Activated naive CD8-positive, alpha-beta T cell treated with anti-CD3 and anti-CD28 coated beads, Interleukin-2, amount 50 U/mL, for 24 hours (primary cell): ENCODE measurements at places on chromosomes 6 and 20.

DNA sequence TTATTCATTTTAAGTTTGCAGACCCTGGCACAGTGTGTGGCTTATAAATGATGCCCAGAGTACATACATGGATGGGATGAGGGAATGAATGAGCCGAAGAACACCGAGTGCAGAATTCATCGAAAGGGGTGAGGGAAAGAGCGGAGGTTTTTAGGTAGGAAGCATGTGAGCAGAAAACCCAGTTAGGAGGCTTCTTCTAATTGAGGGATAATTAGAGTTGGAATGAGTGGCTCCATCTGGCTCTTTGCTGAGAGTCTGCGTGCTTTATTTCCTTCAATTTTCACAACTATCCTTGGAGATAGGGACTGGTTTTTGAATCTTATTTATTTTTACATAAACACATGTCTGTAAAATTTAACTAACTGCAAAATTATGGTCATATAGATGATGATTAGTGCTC is 150.7 kb downstream of the DOK5 start:
- H3K27ac ChIP-seq: no peak overlapping the region
- peaks cover 7% of the 10 kb centered on the region for H3K27me3 ChIP-seq
- H3K36me3 ChIP-seq: no peaks in the 10 kb centered on the region
- no peaks in the 10 kb centered on the region for H3K4me1 ChIP-seq

- peak overlapping the region; percentile 45 for H3K4me3 ChIP-seq
- H3K4me1 ChIP-seq: peaks cover 73% of the 10 kb centered on the region
- H3K27ac ChIP-seq: peak overlapping the region; percentile 81
- H3K36me3 ChIP-seq: peaks cover 1% of the 10 kb centered on the region
- no peak for DNase-seq
- H3K27me3 ChIP-seq: no peaks in the 10 kb centered on the region
These were observed 99.3 kb upstream of the MRPS10 start for GRCh38 chr6:42316981-42317380.

DNA sequence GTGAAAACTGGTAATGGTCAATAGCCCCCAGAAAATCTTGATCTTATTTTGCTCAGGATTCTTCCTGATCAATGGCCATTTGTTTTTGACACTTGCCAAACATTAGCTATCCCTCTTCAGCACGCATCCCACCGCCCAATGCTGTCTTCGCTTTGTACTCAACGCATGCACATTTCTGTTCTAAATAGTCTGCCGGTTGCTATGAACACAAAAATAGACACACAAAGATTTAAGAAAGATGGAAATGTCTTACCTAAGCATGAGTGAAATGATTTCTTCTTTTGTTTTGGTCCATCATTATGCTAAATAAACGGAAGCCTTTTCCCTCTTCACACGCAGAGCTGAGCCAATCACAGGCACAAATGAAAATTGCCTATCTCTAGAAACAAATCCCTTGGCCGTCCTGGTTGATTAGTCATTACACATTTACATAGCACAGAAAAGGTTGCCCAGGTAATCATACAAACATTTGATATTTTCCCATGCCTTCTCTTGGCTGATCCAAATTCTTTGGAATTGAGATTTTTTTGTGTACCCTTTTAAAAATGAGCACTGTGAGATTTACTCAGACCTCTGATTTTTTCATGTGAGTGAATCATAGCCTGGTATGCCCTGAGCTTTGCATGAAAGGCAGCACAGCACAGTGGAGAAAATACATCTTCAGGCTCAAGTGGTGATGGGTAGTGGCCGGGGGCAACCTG is 70.5 kb upstream of the FAM184A start:
- H3K4me3 ChIP-seq: no peak overlapping the region
- H3K36me3 ChIP-seq: no peaks in the 10 kb centered on the region
- no peak for DNase-seq

DNA sequence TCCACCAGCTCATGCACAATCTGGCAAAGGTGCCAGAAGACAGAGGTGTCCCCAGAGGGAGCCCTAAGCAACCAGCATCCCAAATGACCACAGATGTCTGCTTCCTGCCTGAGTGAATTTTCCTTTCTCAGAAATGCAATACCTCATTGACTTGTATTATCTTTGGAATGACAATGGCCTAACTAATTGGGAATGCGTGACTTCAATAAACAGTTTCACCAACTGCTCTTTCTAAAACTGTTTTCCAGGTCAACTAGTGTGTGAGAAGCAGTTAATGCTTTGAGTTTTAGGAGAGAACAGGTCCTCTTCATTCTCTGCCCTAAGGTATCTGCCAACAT is 108.9 kb upstream of the SNX9 start:
- no peak for DNase-seq
- no peaks in the 10 kb centered on the region for H3K36me3 ChIP-seq
- peaks cover 5% of the 10 kb centered on the region for H3K4me1 ChIP-seq
- peaks cover 1% of the 10 kb centered on the region for H3K27me3 ChIP-seq
- no peak overlapping the region for H3K4me3 ChIP-seq

DNA sequence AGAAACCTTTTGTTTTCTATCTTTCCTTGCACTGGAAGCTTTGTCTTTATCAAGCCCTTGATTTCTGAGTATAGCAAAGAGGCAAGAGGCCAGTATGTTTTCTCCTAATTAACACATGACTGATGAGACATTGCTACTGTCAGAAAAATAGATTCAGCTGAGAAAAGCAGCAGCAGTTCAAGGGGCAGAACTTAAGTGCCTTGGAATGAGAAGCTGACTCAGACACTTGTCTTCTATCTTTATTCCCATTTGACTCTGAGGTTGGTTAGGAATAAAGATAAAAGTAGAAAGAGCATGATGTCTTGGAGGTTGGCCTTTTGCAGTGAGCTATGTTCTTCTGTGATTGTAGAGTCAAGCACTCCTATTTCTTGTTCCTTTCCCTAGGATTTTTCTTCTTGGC is 79.1 kb upstream of the MAN1A1 start:
- H3K36me3 ChIP-seq: no peaks in the 10 kb centered on the region
- no peaks in the 10 kb centered on the region for H3K4me1 ChIP-seq
- no peak for DNase-seq
- H3K27me3 ChIP-seq: no peaks in the 10 kb centered on the region
- H3K27ac ChIP-seq: no peak overlapping the region
- no peak overlapping the region for H3K4me3 ChIP-seq

GRCh38 chr6:146910611-146911010 is 293.6 kb upstream of the STXBP5 start:
- no peaks in the 10 kb centered on the region for H3K36me3 ChIP-seq
- H3K27me3 ChIP-seq: peaks cover 11% of the 10 kb centered on the region

- no peaks in the 10 kb centered on the region for H3K4me1 ChIP-seq
- no peak overlapping the region for H3K4me3 ChIP-seq
- DNase-seq: no peak
- no peak overlapping the region for H3K27ac ChIP-seq
- peaks cover 8% of the 10 kb centered on the region for H3K27me3 ChIP-seq
These were observed 697.2 kb upstream of the CITED2 start for GRCh38 chr6:140071601-140072062.

DNA sequence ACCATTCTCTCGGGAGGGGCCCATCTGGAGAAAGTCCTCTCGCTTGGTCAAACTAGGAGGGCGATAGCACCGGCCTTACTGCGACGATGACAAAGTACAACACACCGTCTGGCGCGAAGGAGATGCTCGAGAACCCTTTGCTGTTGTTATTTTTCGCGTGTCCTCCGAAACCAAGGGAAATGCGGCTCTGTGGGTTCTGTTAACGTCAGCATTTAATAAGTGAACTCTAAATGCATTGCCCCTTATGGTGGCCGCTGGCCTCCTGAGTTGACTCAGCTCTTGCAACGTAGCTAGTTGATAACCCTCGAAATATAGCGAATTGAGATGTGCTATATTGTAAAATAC is 577 bp upstream of the SCAND1 start:
- DNase-seq: no peak
- H3K4me1 ChIP-seq: peaks cover 20% of the 10 kb centered on the region
- peak overlapping the region; percentile 99 for H3K27ac ChIP-seq
- H3K4me3 ChIP-seq: peak overlapping the region; percentile 99

GRCh38 chr20:50050660-50051308 is 62.2 kb downstream of the UBE2V1 start:
- no peak overlapping the region for H3K27ac ChIP-seq
- H3K27me3 ChIP-seq: peaks cover 14% of the 10 kb centered on the region
- H3K4me1 ChIP-seq: peaks cover 23% of the 10 kb centered on the region
- no peak for DNase-seq
- no peaks in the 10 kb centered on the region for H3K36me3 ChIP-seq
- no peak overlapping the region for H3K4me3 ChIP-seq

- H3K4me3 ChIP-seq: no peak overlapping the region
- DNase-seq: no peak
- no peaks in the 10 kb centered on the region for H3K27me3 ChIP-seq
- no peak overlapping the region for H3K27ac ChIP-seq
- no peaks in the 10 kb centered on the region for H3K4me1 ChIP-seq
These were observed 232.3 kb downstream of the COL12A1 start for GRCh38 chr6:74973591-74973990.

DNA sequence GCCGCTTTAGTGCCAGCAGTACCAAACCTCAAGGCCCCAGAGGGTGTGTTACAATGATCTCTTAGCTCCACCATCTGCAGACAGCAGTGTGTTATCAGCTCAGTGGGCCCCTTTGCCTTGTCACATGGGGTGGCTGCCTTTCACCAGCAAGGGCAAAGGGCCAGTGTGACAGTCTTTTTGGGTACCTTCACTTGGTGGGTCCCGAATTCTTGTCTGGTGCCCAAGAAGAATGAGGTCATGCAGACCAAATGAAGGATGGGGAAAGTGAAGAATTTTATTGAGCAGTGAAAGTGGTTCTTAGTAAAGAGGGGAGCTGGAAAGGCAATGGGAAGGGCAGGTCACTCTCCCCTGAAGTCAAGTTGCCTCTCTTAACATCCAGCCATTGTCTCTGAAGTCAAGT is 2.9 kb upstream of the SMIM28 start:
- H3K4me1 ChIP-seq: peaks cover 7% of the 10 kb centered on the region
- no peaks in the 10 kb centered on the region for H3K27me3 ChIP-seq
- H3K36me3 ChIP-seq: no peaks in the 10 kb centered on the region
- no peak for DNase-seq
- H3K4me3 ChIP-seq: no peak overlapping the region

- H3K27ac ChIP-seq: no peak overlapping the region
- no peak for DNase-seq
- peaks cover 15% of the 10 kb centered on the region for H3K4me1 ChIP-seq
- no peak overlapping the region for H3K4me3 ChIP-seq
- H3K36me3 ChIP-seq: no peaks in the 10 kb centered on the region
- peaks cover 3% of the 10 kb centered on the region for H3K27me3 ChIP-seq
These were observed 95.6 kb downstream of the TOX2 start for GRCh38 chr20:44010162-44010704.

- DNase-seq: no peak
- peaks cover 4% of the 10 kb centered on the region for H3K27me3 ChIP-seq
- H3K27ac ChIP-seq: no peak overlapping the region
- no peaks in the 10 kb centered on the region for H3K36me3 ChIP-seq
- peaks cover 8% of the 10 kb centered on the region for H3K4me1 ChIP-seq
These were observed 84.3 kb upstream of the PREP start for GRCh38 chr6:105487040-105487790.

DNA sequence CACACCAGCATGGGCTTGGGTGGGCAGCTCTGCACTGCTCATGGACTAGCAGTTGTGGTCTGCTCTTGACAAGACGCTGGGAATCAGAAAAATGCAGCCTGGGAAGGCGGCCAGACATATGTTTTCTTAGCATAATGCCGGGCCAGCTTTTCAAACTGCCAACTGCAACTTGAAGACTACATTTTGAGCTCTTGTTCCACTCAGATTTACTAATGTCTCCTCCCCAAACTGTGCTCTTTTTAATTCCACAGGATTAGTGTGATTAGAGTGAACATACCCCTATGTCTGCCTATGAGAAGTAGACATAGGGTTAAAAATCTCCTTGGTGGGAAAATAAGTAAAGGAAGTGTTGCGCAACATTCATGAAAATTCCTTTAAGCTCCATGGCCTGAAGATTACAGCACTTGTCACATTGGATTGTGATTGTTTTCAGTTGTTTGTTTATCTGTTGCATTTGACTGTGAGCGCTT is 5.3 kb upstream of the FNDC1 start:
- no peak for DNase-seq
- H3K4me1 ChIP-seq: peaks cover 5% of the 10 kb centered on the region
- no peaks in the 10 kb centered on the region for H3K36me3 ChIP-seq

DNA sequence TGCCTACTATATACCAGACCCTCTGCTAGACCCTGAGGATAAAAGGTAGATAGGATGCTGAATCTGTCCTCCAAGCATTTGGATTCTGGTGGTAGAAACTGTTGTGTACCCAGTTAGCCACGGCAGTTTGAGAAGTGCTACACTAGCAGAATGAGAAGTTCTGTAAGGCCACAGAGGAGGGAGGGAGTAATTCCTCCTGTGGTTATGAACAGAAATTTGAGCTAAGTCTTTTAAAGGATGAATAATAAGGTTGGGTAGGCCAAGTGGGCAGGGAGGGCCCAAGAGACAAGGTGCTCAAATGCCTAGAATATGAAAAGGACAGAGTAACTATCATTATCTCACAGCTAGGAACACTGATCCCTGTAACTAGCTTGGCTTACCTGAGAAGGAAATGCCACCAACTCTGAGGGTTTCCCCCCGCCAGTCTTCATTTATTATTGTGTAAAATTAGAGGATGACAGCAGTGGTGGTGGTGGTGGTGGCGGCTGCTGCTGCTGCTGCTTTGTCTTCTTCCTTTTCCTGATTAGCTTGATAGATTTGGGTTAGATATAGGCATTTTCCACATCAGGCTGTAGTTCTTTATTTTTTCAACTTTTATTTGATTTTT is 243.3 kb downstream of the PRL start:
- no peaks in the 10 kb centered on the region for H3K4me1 ChIP-seq
- no peak overlapping the region for H3K4me3 ChIP-seq
- H3K36me3 ChIP-seq: no peaks in the 10 kb centered on the region
- H3K27me3 ChIP-seq: peaks cover 2% of the 10 kb centered on the region
- H3K27ac ChIP-seq: no peak overlapping the region
- no peak for DNase-seq

DNA sequence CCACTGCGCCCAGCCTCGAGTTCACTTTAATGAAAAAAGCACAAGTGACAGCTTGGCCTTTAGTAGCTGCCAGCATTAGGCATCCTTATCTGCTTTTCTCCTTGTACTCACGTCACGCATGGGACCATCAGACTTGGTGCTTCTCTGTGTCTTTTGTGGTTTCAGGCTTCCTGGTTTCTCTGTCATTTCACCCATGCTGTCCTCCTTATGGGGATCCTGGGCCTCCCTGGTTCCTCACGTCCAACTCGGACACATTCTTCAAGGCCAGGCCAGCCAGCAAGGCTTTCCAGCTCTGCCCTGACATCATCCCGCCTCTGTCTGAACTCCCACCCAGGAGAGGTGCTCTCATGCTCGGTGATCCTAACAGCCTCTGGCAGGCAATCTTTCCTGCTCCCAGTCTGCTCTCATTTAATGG is 83.2 kb downstream of the TIAM2 start:
- no peaks in the 10 kb centered on the region for H3K36me3 ChIP-seq
- peak overlapping the region; percentile 28 for H3K27ac ChIP-seq
- peaks cover 24% of the 10 kb centered on the region for H3K4me1 ChIP-seq
- no peak overlapping the region for H3K4me3 ChIP-seq
- no peak for DNase-seq

DNA sequence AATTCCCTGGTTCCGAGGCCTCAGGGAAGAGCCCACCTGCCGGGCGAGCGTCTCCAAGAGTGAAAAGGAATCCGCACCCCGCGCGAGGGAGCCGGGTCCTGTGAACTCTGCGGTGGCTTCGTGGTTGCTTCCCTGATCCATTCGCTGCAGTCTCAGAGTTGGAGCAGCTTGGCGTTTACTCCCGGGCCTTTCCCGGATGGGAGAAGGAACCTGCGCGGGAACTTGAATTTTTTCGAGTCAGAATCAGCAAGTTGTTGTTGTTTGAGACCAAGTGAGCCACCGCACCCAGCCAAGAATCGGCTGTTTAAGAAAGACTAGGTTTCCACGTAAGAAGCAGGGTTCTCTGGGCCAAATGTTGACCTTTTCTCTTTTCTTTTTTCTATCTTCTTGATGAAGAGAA is 12.9 kb downstream of the PRSS16 start:
- peaks cover 4% of the 10 kb centered on the region for H3K36me3 ChIP-seq
- H3K4me1 ChIP-seq: no peaks in the 10 kb centered on the region
- no peak overlapping the region for H3K4me3 ChIP-seq

GRCh38 chr6:129889580-129889979 is 28.5 kb upstream of the TMEM244 start:
- H3K27me3 ChIP-seq: no peaks in the 10 kb centered on the region
